SHP77 (cell line): ENCODE measurements at places on chromosomes 6 and 20.
A peak's percentile ranks its signal among the peaks of the same experiment; 100 is the strongest.

DNA sequence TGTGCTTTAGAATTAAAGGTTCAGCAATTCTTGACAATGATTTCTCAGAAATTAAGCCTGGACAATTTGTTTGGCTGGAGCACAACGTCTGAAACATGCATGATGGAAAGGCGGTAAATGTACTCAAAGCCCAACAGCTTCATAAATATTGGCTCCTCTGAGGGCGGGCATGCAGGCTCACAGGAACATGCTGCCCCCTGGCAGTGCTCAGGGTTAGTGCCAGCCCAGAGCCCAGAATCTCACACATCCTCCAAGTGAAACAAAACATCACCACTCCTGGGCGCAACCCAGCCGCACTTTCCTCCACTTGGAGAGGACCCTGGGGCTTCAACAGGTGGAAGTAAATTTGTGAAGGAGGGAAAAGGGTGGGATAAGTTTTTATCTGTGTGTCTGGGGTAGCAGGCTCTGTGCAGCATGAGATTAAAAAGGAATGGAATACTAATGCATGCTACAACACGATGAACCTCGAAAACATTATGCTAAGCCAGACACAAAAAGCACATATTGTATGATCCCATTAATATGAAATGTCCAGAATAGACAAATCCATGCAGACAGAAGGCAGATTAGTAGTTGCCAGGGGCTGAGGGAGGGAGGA lies 54.1 kb upstream of the PTPRT start:
- no peak for DNase-seq

- no peak for DNase-seq
Measured at GRCh38 chr6:31830886-31831335, 3.4 kb downstream of the HSPA1B start.

GRCh38 chr20:19019734-19020364 lies 192.6 kb upstream of the SLC24A3 start:
- DNase-seq = no peak

DNA sequence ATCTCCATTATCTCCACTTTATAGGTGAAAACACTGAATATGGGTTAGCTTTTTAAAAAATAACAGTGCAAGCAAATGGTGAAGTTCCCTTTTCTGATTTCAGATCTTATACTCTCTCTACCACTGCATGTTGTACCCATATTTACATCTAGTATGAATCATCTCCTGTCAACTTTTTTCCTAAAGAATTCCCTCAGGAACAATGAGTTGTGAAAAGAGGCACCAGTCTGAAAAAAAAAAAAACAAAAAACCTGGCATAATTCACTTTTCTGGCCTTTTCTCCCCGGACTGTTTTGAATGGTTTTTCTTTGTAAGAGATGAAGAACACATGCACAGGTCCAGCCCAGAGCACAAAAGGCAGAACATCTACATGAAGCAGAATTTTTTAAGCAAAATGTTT lies 596.0 kb downstream of the COL12A1 start:
- DNase-seq = no peak

- DNase-seq = no peak
Measured at GRCh38 chr6:73866305-73866704, 170.3 kb downstream of the CD109 start.

DNA sequence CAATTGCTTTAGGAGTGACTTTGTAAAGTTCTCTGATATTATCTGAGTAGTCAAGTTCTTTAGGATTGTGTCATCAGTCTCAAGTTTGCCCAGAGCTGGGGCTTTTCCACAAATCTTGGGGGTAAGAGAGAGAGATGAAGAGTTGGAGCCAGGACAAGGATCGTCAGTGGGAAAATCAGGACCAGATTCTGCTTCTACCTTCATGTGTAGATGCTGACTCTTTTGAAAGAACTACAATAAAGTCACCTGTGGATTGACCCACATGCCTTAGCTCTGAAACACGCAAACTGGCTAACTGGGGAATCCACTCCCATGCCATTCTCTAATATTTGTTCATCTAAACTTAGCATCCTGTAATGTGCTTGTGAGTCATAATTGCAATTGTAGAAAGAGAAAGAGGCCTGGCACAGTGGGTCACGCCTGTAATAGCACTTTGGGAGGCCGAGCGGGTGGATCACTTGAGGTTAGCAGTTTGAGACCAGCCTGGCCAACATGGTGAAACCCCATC lies 15.6 kb upstream of the BICRAL start:
- no peak for DNase-seq

- peak; percentile 44 for DNase-seq
Measured at GRCh38 chr6:2582268-2582667, 168.5 kb downstream of the MYLK4 start.

DNA sequence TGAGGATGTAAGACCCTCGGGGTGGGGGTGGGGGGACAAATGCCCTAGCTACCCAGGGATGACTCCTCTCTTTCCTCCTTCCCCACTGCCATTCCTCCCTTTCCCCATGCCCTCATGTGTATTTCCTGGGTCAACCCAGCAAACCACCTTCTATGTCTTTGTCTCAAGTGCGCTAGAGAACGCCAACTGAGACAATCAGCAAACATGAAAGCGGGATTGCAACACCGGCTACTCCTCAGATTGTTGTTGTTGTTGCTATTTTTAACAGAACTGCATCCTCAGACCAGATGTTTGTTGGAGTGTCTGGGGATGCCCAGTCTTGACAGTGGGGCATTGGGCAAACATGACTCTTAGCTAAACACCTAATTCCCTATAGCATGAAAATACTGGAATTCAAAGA lies 39.3 kb upstream of the HIVEP1 start:
- DNase-seq = no peak

GRCh38 chr6:41208439-41209106 lies 7.6 kb upstream of the TREML2 start:
- DNase-seq = no peak

GRCh38 chr6:32153564-32154513 lies at the start of gene PPT2:
Gene PPT2 (plus strand): TSS chr6:32154141. CDS start chr6:32154595, 454 bp downstream.
- peak; percentile 91 for DNase-seq

GRCh38 chr6:39887692-39888450 lies 46.4 kb downstream of the MOCS1 start:
- no peak for DNase-seq

DNA sequence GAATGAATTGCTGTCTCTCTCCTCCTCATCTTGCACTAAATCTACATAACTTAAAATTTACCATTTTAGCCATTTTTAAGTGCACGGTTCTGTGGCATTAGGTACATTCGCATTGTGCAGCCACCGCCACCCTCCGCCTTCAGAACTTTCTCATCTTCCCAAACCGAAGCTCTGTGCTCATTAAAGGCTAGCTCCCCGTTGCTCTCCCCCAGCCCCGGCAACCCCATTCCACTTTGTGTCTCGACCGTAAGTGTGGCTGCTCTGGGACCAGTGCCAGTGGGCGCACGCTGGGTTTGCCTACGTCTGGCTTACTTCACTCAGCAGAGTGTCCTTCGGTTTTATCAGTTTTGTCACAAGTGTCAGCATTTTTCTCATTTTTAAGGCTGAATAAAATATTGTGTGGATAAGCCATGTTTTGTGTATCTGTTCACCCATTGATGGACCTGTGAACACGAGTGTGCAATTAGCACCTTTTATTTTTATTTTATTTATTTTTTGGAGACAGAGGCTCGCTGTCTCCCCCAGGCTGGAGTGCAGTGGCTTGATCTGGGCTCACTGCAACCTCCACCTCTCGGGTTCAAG lies 16.8 kb downstream of the SLC17A9 start:
- no peak for DNase-seq

DNA sequence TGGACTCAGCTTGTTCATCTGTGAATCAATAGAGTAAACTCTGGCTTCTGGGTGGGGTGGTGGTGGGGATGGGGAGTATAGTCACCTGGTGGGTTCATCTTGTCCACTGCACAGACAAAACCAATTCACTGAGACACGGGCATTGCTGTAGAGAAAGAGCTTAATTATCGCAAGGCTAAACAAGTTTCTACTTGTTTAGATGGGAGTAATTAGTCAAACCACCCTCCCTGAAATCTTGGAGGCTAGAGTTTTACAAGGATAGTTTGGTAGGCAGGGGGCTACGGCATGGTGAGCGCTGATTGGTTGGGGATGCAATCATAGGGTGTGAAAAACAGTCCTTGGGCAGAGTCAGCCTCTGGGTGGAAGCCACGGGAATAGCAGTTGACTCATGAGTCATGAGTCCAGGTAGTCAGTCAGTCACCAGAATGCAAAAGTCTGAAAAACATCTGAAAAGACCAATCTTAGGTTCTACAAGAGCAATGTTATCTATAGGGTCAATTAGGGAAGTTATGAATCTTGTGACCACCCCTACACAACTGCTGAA lies 77.8 kb downstream of the STMND1 start:
- no peak for DNase-seq

GRCh38 chr6:2942914-2943563 lies 28.3 kb downstream of the SERPINB6 start:
- no peak for DNase-seq

DNA sequence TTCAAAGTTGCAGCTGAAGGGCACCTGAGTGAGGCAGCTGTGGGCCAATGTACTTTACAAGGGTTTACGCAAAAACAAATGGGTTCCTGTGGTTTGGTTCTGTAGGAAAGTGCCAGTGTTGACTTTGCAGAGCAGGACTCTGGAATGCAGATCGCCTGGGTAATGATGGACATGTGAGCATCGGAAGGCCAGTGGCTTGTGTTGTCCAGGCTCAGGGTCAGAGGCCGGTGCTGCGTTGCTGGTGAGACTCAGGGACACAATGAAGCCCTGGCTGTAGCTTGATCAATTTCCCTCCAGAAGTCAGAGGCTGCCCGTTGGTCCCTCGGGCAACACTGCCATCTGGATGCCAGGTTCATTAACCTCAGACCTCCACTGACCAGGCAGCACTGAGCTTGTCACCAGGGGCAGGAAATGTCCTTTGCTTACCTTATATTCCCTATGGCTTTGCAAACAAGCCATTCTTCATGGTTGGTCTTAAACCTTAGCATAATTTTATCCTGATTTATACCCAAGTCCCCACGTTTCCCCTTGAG lies 753.4 kb downstream of the QKI start:
- no peak for DNase-seq

DNA sequence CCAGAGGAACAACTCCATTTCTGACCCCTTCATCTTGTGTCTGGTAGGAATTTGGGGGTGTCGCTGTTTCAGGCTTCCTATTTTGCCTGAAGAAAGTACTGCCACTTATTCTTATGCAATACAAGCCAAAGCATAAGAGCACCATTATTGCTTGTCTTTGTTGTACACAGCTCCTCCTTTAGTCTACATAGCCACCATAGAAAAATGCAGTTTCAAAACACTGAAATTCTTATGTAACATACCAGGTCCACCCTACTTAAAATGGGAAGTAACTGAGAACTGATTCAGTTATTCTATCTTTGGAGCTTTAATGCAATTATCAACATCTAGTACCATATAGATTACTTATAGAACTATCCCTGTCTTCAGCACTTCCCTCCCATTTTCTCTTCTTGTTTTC lies 255.5 kb downstream of the ARHGAP18 start:
- DNase-seq = no peak

GRCh38 chr6:37845026-37845911 lies 25.7 kb downstream of the ZFAND3 start:
- no peak for DNase-seq

GRCh38 chr6:110395221-110395620 lies 20.2 kb downstream of the DDO start:
- no peak for DNase-seq

GRCh38 chr6:63352069-63352543 lies 32.3 kb upstream of the LGSN start:
- no peak for DNase-seq

GRCh38 chr6:90631046-90631445 lies 44.2 kb upstream of the MAP3K7 start:
- DNase-seq = no peak

- no peak for DNase-seq
Measured at GRCh38 chr6:17959302-17959701, 28.1 kb downstream of the KIF13A start.
